Left cardiac atrium (tissue), 4 donors: ENCODE measurements at places on chromosomes 13 and 19. TPM values are rescaled to one million over a fixed set of nuclear protein-coding genes. Genes with fewer than 3 reads are reported as not detected.

Gene KLK11
- total RNA-seq, result 2.6 TPM

DNA sequence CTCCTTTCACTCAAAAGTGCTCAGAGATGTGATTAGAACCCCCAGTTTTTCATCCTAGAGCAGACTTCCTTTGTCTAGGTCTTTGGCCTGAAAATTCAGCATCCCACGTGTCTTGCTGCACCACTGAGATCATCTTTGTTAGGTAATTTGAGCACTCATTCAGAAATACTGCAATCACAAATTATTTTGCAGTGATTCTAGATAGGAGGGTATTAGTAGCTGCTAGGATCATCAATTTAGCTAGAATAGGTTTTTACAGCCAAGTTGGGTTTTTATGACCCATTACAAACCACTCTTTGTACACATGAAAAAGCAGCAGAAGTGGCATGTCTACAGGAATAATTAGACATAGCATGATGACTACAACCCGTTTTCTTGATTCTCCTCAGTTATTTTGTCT, 219.6 kb downstream of the GPC6 start:
- DNase-seq, result no peak

- DNase-seq, result no peak
Observed at GRCh38 chr13:24863748-24864540, 100.0 kb downstream of the RNF17 start.

DNA sequence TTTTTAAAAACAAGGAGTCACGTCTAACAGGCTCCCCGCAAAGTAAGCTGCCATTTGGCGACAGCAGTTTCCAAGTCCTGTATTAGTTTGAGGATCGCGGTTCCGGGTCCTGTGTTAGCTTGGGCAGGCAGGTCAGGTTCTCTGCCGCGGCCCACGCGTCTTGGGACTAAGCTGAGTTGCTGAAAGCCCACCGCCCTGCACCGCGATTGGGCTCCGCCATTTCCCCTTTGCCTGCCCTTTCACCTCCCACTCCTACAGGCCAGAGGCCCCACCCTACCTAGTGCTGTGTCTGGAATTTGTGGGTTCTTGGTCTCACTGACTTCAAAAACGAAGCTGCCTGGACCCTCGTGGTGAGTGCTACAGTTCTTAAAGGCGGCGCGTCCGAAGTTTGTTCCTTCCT, 6.8 kb downstream of the PARP4 start:
- no peak for DNase-seq

DNA sequence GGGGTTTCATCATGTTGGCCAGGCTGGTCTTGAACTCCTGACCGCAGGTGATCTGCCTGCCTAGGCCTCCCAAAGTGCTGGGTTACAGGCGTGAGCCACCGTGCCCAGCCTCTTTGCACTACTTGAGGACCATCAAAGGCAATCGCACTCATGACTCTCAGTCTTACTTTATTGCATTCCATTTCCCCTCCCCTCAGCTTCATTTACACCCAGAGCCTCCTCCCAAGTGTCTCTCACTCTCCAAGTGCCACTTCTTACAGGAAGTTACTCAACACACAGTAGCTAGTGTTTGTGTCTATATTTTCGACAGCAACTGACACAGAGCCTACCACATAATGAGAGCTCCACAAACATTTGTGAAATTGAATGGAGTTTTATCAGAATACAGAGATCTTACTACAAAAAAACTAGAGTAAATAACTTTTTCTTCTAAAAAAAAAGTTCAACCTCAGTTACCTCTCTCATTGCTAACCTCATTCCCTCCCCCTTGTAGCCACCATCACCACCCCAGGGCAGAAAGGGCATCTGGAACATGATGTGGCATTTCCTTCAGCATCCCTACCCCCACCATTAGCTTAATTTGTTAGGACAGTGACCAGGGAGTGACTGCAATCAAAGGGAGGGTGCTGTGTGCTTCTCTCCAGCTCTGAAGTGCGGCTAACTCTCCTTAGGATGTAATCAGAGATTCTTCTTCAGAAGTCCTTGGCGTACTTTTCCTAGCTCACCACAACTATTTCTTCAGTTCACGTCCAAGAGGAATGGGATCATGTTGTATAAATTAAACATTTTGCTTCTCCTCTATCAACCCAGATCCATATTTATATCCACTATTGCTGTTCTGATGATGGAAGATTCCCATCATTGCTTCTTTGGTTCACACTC, 17.0 kb upstream of the RUBCNL start:
- no peak for DNase-seq

GRCh38 chr19:29567366-29567915, 38.6 kb upstream of the POP4 start:
- DNase-seq, result no peak
